ENCODE measurements at places on chromosomes 3 and 15. TPM values are rescaled to one million over a fixed set of nuclear protein-coding genes. Genes with fewer than 3 reads are reported as not detected.

FSD2 gene
- not detected for total RNA-seq

THPO gene
- total RNA-seq, result 0.62 TPM

LIPH gene
- total RNA-seq, result 1.3 TPM

ALDH1A2 gene
- 398 TPM for total RNA-seq

MAPKAPK3 gene
- total RNA-seq, result 49.6 TPM

DPPA2 gene
- total RNA-seq, result not detected

CPN2 gene
- total RNA-seq, result not detected

IMPG2 gene
- 0.09 TPM for total RNA-seq

GOLGA6L10 gene
- total RNA-seq, result 2.2 TPM

RHCG gene
- not detected for total RNA-seq

CCDC33 gene
- not detected for total RNA-seq

GRK7 gene
- not detected for total RNA-seq

COLQ gene
- total RNA-seq, result not detected

ABCC5 gene
- 50.9 TPM for total RNA-seq

NXPE3 gene
- 2.3 TPM for total RNA-seq

GRM2 gene
- total RNA-seq, result not detected

UQCC5 gene
- 32.2 TPM for total RNA-seq

TPRG1 gene
- total RNA-seq, result not detected

LTF gene
- 0.13 TPM for total RNA-seq

GOLGA8O gene
- total RNA-seq, result 0.22 TPM

FGF12 gene
- total RNA-seq, result not detected

DUOX2 gene
- 0.02 TPM for total RNA-seq

DUOXA2 gene
- not detected for total RNA-seq
